ENCODE measurements at places on chromosomes 5 and 9.
A peak's percentile ranks its signal among the peaks of the same experiment; 100 is the strongest.

- H3K27me3 ChIP-seq: no peaks in the 10 kb centered on the region
- H3K4me1 ChIP-seq: peaks cover 10% of the 10 kb centered on the region
- H3K36me3 ChIP-seq: peaks cover 5% of the 10 kb centered on the region
- DNase-seq: no peak
- H3K4me3 ChIP-seq: no peak overlapping the region
Observed at GRCh38 chr9:125561509-125562148, 145.4 kb downstream of the MAPKAP1 start.

- peaks cover 19% of the 10 kb centered on the region for H3K36me3 ChIP-seq
- peak overlapping the region; percentile 89 for H3K27ac ChIP-seq
- no peaks in the 10 kb centered on the region for H3K27me3 ChIP-seq
- peaks cover 68% of the 10 kb centered on the region for H3K4me1 ChIP-seq
Observed at GRCh38 chr5:14417792-14418765, 163.5 kb upstream of the OTULINL start.

- H3K4me3 ChIP-seq: no peak overlapping the region
- DNase-seq: no peak
- no peaks in the 10 kb centered on the region for H3K36me3 ChIP-seq
- peak overlapping the region; percentile 85 for H3K27ac ChIP-seq
- H3K27me3 ChIP-seq: no peaks in the 10 kb centered on the region
Observed at GRCh38 chr5:54700986-54701578, 183.5 kb downstream of the SNX18 start.

- H3K27ac ChIP-seq: peak overlapping the region; percentile 51
- H3K4me3 ChIP-seq: no peak overlapping the region
- DNase-seq: no peak
Observed at GRCh38 chr9:136456258-136456657, 16.6 kb upstream of the INPP5E start.

- peaks cover 15% of the 10 kb centered on the region for H3K4me1 ChIP-seq
- H3K36me3 ChIP-seq: no peaks in the 10 kb centered on the region
- no peak overlapping the region for H3K27ac ChIP-seq
- no peak overlapping the region for H3K4me3 ChIP-seq
- DNase-seq: no peak
Observed at GRCh38 chr9:135869909-135870308, 37.4 kb downstream of the CAMSAP1 start.

DNA sequence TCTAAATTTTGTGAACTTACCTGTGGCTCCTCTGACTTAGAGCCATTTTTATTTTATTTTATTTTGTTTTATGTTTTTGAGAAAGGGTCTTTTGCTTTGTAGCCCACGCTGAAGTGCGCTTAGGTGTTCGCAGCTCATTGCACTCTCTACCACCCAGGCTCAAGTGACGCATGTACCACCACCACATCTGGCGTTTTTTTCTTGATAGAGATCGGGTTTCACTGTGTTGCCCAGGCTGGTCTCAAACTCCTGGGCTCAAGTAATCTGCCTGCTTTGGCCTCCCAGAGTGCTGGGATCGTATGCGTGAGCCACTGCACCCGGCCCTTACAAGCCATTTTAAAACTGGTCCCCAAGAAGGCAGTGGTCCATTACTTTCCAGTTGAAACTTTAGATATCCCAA is 18.5 kb downstream of the MATR3 start:
- no peak for DNase-seq
- no peaks in the 10 kb centered on the region for H3K27me3 ChIP-seq
- H3K27ac ChIP-seq: no peak overlapping the region
- H3K36me3 ChIP-seq: peaks cover 6% of the 10 kb centered on the region

DNA sequence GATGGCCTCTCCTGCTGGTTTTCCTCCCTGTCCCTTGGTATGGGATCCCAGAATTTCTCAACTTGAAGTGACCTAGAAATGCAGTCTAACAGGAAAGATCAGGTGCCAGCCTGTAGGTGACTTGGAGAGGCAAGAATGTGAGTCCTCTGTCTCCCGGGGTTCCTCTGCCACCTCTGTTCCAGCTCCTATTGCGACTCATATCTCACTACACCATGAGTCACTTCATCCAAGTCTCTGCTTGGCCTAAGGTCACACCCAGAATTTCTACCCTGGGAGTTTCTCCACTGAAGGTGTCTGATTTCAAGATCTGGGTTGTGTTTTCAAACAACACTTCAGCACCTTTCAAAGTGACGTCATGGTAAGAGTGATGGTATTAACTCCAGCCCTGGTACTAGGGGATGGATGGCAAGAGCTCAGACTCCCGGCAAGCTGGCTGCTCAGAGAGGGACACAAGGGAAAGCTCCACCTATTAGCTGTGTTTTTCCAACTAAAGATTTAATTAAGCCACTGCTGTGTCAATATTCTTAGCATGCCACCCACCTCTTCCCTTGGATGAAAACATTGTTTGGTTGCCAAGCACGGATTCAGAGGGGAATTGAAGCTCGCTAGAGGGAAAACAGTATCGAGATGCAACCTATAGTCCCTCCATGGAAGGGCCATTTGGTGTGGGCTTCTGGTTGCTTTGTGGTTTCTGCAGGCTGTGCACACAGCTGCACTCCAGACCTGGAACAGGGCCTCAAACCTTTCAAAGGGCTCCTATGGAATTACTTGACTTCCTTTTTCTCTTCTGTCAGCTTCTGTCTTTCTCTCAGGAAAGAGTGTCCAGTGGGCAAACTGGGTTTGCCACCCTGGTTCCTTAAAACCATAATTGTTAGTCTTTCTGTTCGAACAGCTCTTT is 205.7 kb downstream of the GAS1 start:
- H3K4me3 ChIP-seq: no peak overlapping the region
- H3K36me3 ChIP-seq: peaks cover 3% of the 10 kb centered on the region
- peaks cover 20% of the 10 kb centered on the region for H3K4me1 ChIP-seq
- H3K27ac ChIP-seq: no peak overlapping the region
- DNase-seq: no peak

- no peaks in the 10 kb centered on the region for H3K4me1 ChIP-seq
- H3K4me3 ChIP-seq: no peak overlapping the region
- no peak overlapping the region for H3K27ac ChIP-seq
Observed at GRCh38 chr5:1780614-1780930, 19.1 kb downstream of the MRPL36 start.

DNA sequence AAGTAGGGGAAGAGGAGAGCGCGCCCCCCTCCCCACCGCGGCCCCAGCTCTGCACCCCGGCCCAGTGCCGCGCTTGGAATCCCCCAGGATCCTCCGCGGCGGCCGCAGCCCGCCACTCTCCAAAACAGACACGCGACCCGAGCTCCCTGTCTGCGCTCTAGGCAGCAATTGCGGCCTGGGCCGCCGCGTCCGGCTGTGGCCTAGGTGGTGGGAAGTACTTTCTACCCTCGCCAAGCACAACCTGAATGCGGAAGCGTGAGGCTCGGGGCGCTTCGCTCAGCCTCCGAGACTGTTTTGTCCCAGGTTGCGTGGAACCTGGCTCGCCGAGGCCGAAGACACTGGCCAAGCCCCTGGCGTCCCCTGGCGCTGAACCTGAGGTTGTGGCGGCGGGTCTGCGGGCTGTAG is 3.3 kb upstream of the FOXB2 start:
- no peak for DNase-seq
- no peak overlapping the region for H3K4me3 ChIP-seq
- H3K36me3 ChIP-seq: peaks cover 3% of the 10 kb centered on the region
- peaks cover 79% of the 10 kb centered on the region for H3K27me3 ChIP-seq
- peaks cover 39% of the 10 kb centered on the region for H3K4me1 ChIP-seq
- H3K27ac ChIP-seq: no peak overlapping the region

GRCh38 chr5:7478459-7478858 is 82.5 kb downstream of the ADCY2 start:
- peaks cover under 1% of the 10 kb centered on the region for H3K27me3 ChIP-seq
- no peaks in the 10 kb centered on the region for H3K4me1 ChIP-seq
- H3K4me3 ChIP-seq: no peak overlapping the region
- H3K27ac ChIP-seq: no peak overlapping the region
- no peak for DNase-seq

DNA sequence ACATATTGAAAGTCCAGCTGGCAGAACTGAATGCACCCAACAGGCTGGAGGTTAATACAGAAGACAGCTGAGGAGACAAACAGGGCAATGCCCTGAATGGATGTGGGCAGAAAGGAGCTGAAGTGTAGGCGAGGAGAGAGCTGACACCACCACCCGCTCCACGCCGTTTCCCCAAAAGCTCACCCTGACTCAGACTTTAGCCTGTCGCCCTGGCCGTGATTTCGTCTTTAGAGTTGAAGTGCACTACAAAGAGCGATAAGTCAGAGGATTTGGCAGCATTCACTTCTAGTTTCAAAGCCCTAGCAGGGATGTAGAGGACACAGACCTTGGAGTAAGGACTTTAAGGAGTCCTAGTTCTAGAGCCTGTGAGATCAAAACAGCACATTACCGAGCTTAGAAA is 2.2 kb upstream of the ERAP1 start:
- no peaks in the 10 kb centered on the region for H3K36me3 ChIP-seq
- no peaks in the 10 kb centered on the region for H3K27me3 ChIP-seq
- H3K27ac ChIP-seq: no peak overlapping the region
- DNase-seq: no peak
- no peak overlapping the region for H3K4me3 ChIP-seq
- peaks cover 16% of the 10 kb centered on the region for H3K4me1 ChIP-seq

DNA sequence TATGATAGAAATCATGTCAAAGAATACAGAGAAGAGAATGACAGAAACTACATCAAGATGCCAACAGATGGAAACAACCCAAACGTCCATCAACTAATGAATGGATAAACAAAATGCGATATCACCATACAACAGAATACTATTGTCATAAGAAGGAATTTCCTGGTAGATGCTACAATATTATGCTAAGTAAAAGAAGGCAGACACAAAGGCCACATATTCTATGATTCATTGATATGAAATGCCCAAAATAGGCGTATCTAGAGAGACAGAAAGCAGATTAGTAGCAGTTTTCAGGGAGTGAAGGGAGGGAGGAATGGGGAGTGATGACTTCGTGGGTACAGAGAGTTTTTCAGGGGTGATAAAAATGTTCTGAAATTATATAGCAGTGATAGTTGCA is 58.3 kb upstream of the AKNA start:
- H3K4me3 ChIP-seq: no peak overlapping the region
- H3K27me3 ChIP-seq: no peaks in the 10 kb centered on the region
- H3K36me3 ChIP-seq: no peaks in the 10 kb centered on the region

DNA sequence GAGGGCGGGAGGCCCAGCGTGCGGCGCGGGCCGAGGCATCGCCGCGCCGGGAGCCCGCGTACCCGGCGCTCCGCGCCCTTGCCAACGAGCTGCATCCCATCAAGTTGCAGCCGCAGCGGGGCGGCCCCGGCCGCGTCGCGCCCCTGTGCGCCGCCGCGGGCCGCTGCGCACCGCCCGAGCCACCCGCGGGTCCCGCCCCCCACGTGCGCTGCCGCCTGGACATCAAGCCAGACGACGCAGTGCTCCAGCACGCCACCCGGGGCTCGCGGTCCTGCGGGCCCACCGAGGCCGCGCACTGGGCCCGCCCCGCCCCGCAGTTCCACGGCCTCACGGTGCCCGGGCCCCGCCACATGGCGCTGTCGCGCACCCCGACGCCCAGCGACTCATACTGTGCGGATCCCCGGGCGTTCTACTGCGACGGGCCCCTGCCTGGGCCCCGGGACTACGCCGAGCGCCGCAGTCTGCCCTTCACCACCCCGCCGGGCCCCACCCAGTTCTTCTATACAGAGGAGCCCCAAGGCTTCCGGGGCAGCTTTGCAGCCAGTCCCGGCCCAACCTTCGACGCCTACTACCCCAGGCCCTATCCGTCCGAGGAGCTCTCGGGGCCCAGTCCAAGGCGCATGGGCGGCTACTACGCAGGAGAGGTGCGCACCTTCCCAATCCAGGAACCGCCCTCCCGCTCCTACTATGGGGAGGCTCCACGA is 2.6 kb downstream of the AJM1 start:
- peak overlapping the region; percentile 9 for H3K4me3 ChIP-seq
- peaks cover 4% of the 10 kb centered on the region for H3K36me3 ChIP-seq
- H3K27ac ChIP-seq: no peak overlapping the region
- peaks cover 38% of the 10 kb centered on the region for H3K4me1 ChIP-seq

DNA sequence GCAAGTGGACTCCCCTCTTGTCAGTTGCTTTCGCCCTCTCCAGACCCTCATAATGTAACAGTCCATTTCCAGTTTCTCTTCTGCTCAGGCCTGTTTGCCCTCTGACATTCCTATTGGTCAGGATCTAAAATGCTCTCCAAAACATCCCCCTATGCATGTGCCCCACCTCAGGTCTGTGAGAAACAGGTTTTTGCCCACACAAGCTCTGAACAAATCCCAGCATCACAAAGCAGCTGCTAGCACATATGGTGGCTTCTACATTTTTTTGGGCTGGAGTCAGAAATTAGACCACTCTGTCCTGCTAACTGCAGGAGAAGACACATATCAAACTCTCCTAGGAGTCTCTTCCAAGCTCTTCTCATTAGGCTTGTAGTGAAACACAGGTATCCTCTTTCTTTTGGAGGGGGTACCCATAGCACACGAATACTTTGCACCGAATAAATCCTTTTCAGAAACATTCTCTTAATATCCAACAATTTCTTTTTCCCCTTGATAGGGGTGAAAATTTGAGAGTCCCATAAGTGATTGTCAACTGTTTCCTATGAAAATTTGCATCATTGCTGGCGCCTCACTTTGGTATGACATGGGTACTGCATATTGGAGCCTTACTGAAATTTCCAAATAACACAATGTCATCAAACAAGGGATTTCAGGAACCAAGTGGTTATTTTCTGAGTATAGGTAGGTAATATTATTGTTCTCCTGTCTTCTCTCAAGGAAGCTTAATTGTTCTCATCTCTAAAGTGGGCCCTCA is 19.3 kb upstream of the HSPA9 start:
- no peak overlapping the region for H3K4me3 ChIP-seq
- no peak overlapping the region for H3K27ac ChIP-seq
- no peaks in the 10 kb centered on the region for H3K36me3 ChIP-seq
- DNase-seq: no peak
- peaks cover 3% of the 10 kb centered on the region for H3K27me3 ChIP-seq

DNA sequence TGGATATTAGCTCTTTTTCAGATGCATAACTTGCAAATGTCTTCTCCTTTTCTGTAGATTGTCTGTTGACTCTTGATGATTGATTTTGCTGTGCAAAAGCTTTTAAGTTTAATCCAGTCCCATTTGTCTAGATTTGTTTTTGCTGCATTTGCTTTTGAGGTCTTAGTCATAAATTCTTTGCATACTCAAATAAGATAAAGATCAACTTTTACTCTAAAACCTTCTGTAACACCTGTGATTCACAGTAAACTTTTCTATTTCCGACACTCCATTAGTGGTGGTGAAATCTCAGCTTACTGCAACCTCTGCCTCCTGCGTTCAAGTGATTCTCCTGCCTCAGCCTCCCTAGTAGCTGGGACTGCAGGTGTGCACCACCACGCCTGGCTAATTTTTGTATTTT is 239.0 kb upstream of the ST8SIA4 start:
- H3K4me3 ChIP-seq: no peak overlapping the region
- peaks cover 3% of the 10 kb centered on the region for H3K27me3 ChIP-seq
- no peaks in the 10 kb centered on the region for H3K36me3 ChIP-seq
- no peak overlapping the region for H3K27ac ChIP-seq
- no peaks in the 10 kb centered on the region for H3K4me1 ChIP-seq
- no peak for DNase-seq

GRCh38 chr9:27351438-27351837 is 54.5 kb upstream of the EQTN start:
- no peaks in the 10 kb centered on the region for H3K27me3 ChIP-seq
- H3K4me3 ChIP-seq: no peak overlapping the region
- H3K36me3 ChIP-seq: no peaks in the 10 kb centered on the region
- no peak for DNase-seq
- no peak overlapping the region for H3K27ac ChIP-seq
- peaks cover 51% of the 10 kb centered on the region for H3K4me1 ChIP-seq

- H3K4me3 ChIP-seq: no peak overlapping the region
- H3K4me1 ChIP-seq: peaks cover 27% of the 10 kb centered on the region
- no peaks in the 10 kb centered on the region for H3K27me3 ChIP-seq
- H3K27ac ChIP-seq: no peak overlapping the region
Observed at GRCh38 chr5:128487041-128487440, 51.0 kb downstream of the FBN2 start.

Measured in chondrocyte (in vitro differentiated cells).